ENCODE measurements at places on chromosomes 6 and 20.

GRCh38 chr6:159061805-159062563, 17.2 kb upstream of the TAGAP start:
- DNase-seq: no peak

- no peak for DNase-seq
Observed at GRCh38 chr6:44002593-44003344, 124.5 kb downstream of the MRPL14 start.

DNA sequence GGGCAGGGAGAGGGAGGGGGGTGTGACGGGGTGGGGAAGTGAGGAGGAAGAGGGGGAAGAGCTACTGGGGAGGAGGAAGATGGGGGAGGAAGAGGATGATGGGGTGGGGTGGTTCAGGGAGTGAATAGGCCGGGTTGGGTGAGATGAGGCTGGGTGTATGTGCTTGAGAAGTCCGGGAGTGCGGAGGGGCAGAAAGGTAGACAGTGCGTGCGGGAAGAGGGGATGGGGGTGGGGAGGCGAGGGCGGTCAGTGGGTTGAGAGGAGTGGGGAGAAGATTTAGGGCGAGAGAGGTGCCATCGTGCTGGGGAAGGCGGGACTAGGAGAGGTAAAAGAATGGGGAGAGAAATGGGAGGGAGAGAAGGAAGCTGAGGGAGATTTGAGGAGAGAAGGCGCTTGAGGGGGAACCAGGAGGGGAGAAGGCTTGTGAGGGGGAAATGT, 30.9 kb upstream of the NOTCH4 start:
- no peak for DNase-seq

DNA sequence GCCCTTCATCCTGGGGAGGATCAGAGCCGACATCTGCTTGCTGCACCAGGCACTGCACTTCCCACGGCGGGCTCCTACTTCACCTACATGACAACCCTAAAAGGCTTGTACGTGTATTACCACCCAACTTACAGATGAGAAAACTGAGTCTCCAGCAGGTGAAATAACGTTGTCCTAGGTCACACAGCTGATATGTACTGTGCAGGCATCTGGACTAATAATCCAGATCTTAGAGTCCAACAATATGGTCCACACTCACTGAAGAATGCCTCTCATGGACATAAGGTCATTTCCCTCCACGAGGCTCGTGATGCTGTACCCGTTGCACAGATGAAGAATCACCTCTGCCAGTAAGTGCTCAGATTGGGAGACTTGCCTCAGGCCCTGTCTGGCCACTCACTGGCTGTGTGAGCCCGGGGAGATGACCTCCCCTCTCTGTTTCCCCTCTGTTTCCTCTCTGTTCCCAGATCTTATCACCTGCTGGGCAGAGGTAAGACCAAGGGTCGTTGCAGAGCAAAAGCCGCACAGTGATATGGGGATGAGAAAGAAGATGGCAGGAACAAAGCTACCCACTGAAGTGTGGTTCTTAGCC, 32.1 kb downstream of the TGM2 start:
- DNase-seq: no peak

GRCh38 chr20:62305765-62306413, 3.1 kb downstream of the ADRM1 start:
- DNase-seq: no peak

DNA sequence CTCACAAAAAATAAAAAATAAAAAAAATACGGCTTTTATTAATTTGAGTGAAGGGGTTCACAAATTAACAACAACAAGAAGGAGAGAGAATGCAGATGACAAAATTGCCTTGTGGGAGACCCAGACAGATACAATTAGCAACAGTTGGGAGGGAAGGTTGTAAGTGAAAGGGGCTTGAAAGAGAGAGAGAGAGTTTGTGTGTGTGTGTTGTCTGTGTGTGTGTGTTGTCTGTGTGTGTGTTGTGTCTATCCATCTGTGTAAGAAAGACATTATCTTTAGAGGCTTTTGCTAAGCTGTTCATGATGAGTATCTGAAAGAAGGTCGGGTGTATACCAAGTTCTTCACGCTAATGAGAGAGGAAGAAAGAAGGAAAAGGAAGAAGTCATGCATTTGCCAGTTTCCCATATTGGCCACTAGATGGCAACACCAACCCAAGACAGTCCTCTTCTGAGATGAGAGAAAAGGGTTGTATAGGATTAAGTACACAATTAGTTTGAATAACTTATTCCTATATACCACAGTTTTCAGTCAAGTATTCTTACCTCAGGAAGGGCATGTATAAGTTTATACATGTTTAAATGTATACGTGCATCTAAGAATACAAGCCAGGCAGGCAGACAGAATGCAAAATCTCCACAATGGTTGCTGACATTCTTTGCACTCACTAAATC, 63.7 kb upstream of the CD2AP start:
- DNase-seq: no peak

- no peak for DNase-seq
Observed at GRCh38 chr6:97712751-97713150, 429.7 kb upstream of the MMS22L start.

- DNase-seq: no peak
Observed at GRCh38 chr6:168153553-168153952, 74.5 kb upstream of the FRMD1 start.

- no peak for DNase-seq
Observed at GRCh38 chr20:1045860-1046418, 43.8 kb upstream of the RSPO4 start.

DNA sequence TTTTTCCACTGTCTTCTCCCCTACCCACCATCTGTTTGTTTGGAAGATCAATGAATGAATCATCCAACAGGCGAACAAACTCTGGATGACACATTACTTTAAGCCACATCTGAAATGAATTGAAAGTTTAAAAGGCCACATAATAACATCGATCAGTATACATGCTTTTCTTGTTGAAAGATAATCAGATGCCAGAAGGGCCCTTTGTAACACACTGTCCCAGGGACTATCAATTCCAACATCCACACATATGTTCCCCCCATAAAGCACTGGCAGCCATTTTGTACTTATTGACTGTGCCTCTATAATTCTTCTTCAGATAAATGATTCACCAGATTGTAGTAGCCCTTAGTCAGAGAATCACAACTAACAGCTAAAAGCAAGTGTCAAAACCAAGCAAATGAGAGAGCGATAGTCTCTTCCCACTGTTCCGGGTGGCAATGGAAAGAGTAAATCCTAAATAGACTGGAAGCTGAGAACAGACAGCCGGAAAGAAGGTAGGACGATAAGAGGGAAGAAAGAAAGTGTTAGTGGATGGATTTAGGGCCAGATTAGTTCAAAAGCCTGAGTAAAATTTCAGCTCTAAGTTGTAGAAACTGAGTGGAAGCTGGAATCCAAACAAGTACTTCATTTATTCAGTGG, 184.9 kb upstream of the TENT5A start:
- no peak for DNase-seq

GRCh38 chr20:13772529-13772928, 12.2 kb downstream of the ESF1 start:
- DNase-seq: no peak

- no peak for DNase-seq
Observed at GRCh38 chr6:133958791-133959190, 5.8 kb downstream of the TBPL1 start.

DNA sequence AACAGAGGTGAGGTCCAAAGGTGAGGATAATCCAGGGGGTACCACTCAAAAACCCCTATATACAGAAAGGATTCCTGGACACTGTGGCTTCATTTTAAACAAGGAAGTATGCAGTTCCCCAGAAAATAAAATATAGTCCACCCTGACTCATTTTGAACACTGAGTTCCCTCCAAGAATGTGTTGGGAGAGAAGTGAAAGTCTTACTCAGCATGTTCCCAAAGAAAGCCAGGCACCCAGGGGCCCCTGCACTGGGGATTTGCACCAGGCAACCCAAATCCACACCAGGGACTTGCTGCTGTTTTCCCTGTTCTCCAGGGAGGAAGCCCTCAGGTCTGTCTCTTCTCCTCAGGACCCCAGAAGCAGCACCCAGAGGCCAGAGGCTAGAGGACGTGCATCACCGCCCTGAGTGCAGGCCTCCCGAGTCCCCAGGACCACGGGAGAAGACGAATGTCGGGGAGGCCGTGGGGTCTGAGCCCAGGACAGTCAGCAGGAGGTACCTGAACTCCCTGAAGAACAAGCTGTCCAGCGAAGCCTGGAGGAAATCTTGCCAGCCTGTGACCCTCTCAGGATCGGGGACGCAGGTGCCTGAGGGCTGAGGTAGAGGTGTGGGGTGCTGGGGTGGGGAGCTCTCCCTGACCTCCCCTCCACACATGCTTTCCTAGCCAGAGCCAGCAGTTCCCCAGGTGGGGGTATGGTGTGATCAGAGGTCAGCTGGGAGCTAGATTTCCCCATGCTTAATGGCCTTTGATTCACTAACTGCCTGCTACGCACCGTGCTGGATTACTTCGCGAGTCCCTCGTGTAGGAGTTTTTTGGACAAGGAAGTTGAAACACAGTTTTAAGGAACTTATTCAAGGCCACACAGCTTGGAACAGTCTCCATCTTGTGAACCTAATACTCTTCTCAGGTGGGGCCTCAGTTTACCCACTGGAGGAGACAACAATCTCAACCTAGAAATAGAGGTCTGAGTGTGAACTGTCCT, 3.3 kb downstream of the FGD2 start:
- no peak for DNase-seq

DNA sequence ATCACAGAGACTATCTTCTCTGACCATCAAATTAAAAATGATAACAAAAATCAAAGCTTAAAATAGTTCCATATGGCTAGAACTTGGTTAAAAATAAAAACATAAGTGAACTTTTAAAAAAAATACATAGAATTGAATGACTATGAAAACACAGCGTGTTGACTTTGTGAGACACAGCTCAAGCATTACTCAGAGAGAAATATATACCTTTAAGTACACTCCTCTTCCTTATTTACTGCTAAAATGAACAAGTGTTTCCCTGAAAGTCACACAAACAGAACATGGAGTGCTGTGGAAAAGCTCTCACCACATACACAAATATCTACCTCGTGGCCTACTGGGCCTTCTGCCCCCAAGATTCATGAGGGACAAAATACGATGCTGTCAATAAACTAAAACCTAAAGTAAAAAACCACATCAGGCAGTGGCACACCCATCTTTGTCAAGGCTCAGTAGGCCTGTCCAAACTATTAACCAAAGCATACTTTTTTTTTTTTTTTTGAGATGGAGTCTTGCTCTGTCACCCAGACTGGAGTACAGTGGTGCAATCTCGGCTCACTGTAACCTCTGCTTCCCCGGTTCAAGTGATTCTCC, 7.5 kb downstream of the FAXC start:
- DNase-seq: no peak

- no peak for DNase-seq
Observed at GRCh38 chr6:158645064-158646022, 800 bp upstream of the DYNLT1 start.

- DNase-seq: no peak
Observed at GRCh38 chr20:55406891-55407290, 598.4 kb downstream of the CBLN4 start.

Data from cerebellar nuclear complex (tissue), 1 donor.